ENCODE measurements at places on chromosomes 5 and 9.

- no peak for DNase-seq
Measured at GRCh38 chr5:88829775-88830174, 53.2 kb downstream of the MEF2C start.

DNA sequence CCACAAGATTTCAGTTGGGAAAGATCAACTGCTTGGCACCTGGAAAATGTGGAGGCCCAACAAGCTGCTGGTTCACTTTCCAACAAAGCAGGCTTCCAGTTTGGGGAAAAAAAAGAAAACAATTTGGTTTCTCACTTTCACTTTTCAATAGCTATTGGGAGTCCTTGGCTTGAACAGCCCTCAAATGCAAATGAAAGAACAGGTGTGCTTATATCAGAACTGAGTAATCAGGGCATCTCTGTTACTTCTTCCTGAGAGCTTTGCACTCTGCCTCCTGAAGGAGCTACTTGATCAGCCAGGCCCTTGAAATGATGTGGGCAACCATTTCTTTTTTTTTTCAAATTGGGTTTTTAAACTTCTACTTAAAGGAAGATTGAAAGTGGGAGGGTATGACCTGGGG is 73.5 kb downstream of the MFAP3 start:
- DNase-seq = no peak

DNA sequence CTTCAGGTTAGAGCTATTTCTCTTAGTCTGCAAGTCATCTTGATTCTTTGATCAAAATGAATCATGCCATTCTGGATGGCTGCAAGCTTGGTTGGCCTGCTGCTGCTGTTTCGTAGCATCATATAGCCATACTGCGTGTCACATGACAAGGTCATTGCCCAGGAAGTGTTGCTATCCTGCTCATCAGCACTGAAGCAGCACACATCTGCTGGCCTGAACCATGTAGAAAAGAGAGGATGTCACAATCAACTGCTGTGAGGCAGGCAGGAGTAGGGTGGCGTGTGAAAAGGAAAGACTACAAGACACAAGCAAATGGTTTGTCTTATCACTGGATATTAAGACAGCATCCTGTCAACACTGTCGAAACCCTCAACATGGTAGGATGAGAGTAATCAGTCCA is 376.7 kb upstream of the RORB start:
- no peak for DNase-seq

- no peak for DNase-seq
Measured at GRCh38 chr5:73642344-73642743, 16.3 kb downstream of the ARHGEF28 start.

DNA sequence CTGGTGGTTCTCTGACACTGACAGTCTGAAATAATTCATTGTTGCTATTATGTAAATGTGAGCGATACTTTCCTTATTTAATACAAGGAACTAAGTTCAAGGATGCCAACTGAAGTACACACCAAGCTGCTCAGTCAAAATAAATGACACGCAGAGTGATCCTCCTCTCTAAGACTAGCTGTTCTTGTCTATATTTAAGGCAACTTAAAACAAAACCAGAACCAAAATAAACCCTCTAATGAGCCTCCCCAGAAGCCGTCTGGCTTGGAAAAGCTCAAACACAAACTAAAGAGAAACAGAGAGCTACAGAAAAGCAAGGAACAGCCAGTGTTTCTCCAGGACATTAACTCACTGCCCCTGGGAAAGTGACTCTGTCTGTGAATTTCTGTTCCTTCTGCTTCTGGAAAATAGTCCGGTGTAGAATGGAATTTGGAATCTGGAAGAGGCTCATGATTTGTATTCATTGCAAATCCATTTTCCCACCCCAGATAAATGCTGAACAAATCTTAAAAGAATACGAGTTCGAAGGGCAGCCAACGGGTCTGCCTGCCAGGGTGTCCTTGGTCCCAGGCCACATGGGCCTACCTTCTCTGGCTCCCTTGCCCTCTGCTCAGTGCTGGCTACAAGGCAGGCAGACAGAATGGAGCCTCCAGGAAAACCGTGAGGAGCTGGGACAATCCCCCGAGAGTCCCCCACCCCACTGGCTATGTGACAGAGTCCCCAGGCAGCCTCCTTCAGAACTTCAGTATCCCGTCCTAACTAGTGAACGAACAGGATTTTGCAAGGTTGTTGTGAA is 14.8 kb downstream of the GGTA1 start:
- DNase-seq = no peak

GRCh38 chr5:83973925-83974815 is 253.5 kb upstream of the HAPLN1 start:
- no peak for DNase-seq

- no peak for DNase-seq
Measured at GRCh38 chr9:107593224-107593870, 103.8 kb upstream of the KLF4 start.

DNA sequence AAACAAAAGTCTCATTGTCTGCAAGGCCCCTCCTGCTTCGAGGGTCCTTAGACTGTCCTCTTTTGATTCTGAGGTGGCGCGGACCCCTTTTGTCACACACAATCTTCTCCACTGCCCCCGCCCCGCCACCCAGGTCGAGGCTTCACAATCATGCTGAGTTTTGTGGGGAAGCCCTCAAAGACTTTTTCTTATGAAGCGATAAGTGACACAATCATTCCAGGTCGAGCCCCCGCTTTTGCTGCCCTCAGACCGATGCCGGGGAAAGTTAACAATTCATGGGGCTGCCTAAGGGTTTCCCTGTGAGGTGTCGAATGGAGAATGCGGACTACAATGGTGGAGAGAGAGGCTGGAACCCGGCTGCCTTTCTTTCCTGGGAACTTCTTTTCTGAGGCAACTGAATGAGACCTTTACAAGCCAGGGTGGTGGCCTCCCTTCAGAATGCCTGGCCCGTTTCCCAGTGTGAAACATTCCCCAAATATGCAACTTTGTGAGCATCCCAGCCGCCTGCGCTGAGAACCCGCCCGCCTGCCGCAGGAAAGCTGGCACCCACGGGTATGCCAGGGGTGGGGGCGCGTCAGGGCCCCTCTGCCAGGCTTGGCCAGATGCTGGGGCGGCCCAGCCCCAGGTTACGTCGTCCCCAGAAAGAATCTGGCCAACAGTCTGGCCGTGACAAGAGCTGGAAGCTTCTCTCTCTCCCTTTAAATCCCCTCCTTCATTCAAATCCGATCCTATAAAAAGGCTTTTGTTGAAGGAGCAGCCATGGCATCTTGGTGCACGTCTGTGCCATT is 71.9 kb downstream of the MAP1B start:
- DNase-seq = no peak

DNA sequence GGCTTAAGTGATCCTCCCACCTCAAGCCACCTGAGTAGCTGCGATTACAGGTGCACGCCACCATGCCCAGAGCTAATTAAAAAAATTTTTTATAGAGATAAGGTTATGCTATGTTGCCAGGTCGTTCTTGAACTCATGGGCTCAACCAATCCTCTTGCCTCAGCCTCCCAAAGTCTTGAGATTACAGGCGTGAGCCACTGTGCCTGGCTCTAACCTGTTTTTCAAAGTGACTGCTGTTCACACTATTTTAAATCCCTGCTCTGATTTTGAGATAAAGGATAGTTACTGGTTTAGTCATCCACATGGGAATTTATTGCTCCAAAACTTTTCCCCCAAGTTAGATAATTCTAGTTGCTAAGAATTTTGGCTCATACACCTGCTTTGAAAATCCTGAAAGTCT is 48.2 kb upstream of the MTMR12 start:
- DNase-seq = no peak

GRCh38 chr9:23659346-23660006 is 166.6 kb downstream of the ELAVL2 start:
- no peak for DNase-seq

DNA sequence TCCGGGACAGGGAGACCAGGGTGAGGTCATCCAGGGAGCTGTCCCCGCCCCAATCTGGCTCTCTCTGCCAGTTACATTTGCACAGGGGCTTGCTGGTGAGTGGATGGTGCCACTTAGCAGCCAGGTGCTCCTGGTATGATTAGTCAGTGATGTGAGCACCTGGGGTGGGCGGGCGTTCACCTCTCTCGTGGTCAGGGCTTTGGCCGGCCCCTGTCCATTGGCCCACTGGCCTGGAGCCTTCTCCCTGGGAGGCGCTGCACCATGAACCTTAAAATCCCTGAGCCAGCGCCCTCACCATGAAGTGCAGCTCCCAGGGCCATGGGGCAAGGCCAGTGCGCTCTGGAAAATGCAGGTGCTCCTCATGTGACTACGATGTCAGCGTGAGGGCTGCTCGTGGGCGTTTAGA is 2.0 kb downstream of the NKD2 start:
- DNase-seq = no peak

DNA sequence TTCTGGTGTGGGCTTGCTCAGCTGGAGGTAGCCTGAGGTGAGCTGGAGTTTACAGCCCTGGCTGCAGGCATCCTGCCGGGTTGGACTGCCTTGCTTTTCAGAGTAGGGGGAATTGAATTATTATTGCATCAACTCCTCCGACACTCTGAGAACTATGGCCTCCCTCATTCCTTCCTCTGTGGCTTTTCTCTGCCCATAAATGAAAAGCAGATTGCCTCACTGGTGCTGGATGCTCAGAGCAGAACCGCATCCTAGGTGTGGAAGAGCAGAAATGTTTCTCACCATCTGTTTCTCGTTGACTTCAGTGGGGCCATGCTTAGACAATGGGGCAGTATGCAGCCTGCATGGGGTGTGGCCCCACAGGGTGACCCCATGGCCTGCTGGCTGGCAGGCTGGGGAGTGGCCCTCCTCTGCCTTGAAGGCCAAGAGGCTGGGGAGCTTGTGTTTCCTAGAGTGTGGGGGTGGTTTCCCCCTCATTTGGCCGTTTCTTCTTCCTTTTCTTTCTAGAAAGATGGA is 27.3 kb upstream of the TGFBI start:
- no peak for DNase-seq

DNA sequence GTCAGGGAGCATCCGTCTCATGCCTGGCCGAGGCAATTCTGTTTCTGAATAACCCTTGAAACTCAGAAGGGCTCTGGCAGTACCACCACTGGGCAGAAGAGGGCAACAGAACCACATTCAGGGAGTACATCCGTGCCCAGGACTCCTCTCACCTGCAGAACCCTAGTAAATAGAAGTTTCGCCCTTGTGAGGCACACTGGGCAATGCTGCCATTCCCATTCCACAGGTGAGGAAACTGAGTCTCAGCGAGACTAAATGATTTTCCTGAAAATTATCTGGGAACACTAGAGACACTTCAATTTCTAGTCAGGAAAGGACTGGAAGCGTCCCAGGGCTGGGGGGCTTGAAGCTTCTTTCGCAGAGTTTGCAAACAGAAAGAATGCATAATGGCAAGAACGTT is 74.7 kb downstream of the FGF1 start:
- DNase-seq = no peak

DNA sequence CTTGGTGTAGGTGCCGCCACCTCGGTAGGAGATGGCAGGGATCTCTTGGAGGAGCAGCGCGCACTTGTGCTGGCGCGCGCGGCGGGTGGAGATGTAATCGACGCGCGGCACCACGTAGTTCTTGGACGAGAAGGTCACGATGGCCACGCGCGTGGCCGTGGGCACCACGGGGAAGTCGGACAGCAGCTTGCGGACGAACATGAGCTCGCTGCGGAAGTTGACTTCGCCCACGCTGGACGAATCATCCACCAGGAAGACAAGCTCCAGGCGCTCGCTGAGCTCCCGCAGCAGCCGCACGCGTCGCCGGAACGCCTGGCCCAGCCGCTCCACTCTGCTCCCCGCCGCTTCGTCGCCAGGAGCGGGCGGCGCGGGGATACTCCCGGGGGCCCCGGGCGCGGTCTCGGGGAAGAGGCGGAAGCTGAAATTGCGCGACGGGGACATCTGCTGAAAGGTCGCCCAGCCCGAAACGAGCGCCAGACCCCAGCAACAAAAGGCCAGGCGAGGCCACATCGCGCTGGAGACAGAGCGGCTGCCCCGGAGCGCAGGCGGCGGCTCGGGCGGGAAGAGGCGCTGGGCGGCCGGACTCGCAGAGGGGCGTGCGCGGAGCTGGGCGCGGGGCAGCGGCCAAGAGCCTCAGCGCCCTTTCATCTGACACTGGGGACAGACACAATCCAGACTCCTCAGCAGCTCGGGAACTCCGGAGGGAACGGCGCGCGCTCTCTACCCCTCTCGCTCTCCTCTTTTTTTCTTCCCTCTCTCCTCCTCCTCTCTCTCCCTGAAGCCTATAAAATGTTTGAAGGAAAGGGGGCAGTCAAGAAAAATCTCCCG is at the start of gene SVEP1:
SVEP1 (minus strand) TSS at position 708 of the 828 bp plus-strand sequence; CDS start at position 510, 198 bp downstream.
- peak; percentile 52 for DNase-seq

DNA sequence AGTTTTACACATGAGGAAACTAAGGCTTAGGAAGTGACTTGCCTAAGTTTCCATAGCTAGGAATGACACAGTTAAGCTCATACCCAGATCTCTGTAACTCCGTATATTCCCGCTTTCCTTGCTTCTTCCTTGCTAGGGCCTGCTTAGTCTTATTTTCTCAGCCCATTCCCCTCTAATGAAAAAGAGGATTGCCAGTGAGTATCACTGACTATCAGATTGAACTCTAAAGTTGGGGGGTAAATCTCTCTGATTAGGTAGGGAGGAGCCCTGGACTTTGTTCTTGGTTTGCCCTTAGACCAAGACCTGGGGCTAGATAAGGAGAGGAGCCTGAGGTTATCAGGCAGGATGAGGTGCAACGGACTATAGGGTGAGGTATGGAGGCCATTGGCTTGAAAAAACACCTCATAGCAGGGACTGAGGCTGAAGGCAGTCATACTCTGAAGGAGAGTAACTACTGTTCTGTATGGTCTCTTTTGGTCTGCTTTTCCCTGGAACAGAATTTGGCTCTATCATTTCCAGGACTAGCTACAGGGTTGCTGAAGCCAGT is 2.5 kb downstream of the TRIM32 start:
- no peak for DNase-seq

GRCh38 chr9:108953983-108954574 is 19.9 kb downstream of the ABITRAM start:
- no peak for DNase-seq

GRCh38 chr5:37915097-37915736 is 75.4 kb upstream of the GDNF start:
- no peak for DNase-seq

GRCh38 chr9:114382699-114383520 is 4.9 kb downstream of the AKNA start:
- DNase-seq = peak; percentile 47

GRCh38 chr5:101796427-101796826 is 499.7 kb downstream of the SLCO4C1 start:
- no peak for DNase-seq

- DNase-seq = no peak
Measured at GRCh38 chr9:129633207-129633606, 7.2 kb downstream of the NTMT1 start.

DNA sequence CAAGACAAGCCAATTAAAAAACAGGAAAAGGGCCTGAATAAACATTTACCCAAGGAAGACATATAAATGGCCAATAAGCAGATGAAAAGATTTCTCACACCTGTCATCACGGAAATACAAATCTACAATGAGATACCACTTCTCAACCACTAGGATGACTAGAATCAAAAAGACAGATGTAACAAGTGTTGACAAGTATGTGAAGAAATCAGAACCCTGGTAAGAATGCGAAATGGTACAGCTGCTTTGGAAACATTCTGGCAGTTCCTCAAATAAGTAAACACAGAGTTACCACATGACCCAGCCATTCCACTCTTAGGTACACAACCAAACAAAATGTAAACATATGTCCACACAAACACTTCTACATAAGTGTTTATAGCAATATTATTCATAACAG is 32.5 kb downstream of the LEAP2 start:
- no peak for DNase-seq

Data from hypothalamus (tissue), 51 donors.